Activated CD4-positive, alpha-beta memory T cell treated with anti-CD3 and anti-CD28 coated beads, Interleukin-2, amount 10 ng/mL, durations not matched to agents 7 days and 5 days (primary cell): ENCODE measurements at places on chromosomes 2 and 18. TPM values are rescaled to one million over a fixed set of nuclear protein-coding genes. Genes with fewer than 3 reads are reported as not detected.

GRCh38 chr2:173397539-173397938 lies 42.9 kb downstream of the CDCA7 start:
- H3K27me3 ChIP-seq: peaks cover 62% of the 10 kb centered on the region
- no peak overlapping the region for H3K27ac ChIP-seq
- DNase-seq: no peak

DNA sequence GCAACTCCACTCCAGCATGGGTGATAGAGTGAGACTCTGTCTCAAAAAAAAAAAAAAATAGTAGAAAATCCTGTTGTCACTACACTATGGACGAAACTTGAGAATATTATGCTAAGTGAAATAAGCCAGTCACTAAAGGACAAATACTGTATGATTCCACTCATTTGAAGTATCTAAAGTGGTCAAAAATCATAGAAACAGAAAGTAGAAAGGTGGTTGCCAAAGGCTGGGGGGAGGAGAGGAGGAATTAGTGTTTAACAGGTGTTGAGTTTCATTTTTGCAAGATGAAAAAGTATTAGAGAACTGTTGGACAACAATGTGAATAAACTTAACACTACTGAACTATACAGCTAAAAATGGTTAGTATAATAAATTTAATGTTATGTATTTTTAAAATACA lies 18.8 kb upstream of the RMP24 start:
- H3K27me3 ChIP-seq: peaks cover 28% of the 10 kb centered on the region
- DNase-seq: no peak
- H3K36me3 ChIP-seq: no peaks in the 10 kb centered on the region
- H3K27ac ChIP-seq: no peak overlapping the region
- H3K4me3 ChIP-seq: no peak overlapping the region

- peaks cover 5% of the 10 kb centered on the region for H3K36me3 ChIP-seq
- no peak overlapping the region for H3K4me3 ChIP-seq
- H3K27ac ChIP-seq: no peak overlapping the region
These were observed 47.3 kb upstream of the C1D start for GRCh38 chr2:68110102-68110501.

The FAP gene
- not detected for total RNA-seq

The TANC1 gene
- 0.48 TPM for total RNA-seq
